ENCODE measurements at places on chromosomes 3 and 15.

- DNase-seq = no peak
Measured at GRCh38 chr15:58494567-58494966, 62.8 kb downstream of the LIPC start.

- no peak for DNase-seq
Measured at GRCh38 chr3:45042162-45042561, 16.1 kb downstream of the CLEC3B start.

GRCh38 chr3:74122281-74122680, 492.2 kb downstream of the CNTN3 start:
- no peak for DNase-seq

- DNase-seq = no peak
Measured at GRCh38 chr3:184611607-184612281, 50.2 kb downstream of the EPHB3 start.

GRCh38 chr3:195537995-195538394, 5.1 kb downstream of the PPP1R2 start:
- no peak for DNase-seq

GRCh38 chr15:62051166-62051565, 9.1 kb downstream of the VPS13C start:
- DNase-seq = no peak

- no peak for DNase-seq
Measured at GRCh38 chr3:8458711-8459110, 42.9 kb upstream of the LMCD1 start.

GRCh38 chr3:129829640-129830039, 63.9 kb downstream of the TMCC1 start:
- peak; percentile 35 for DNase-seq

- DNase-seq = no peak
Measured at GRCh38 chr15:64877435-64877834, 34.3 kb upstream of the ANKDD1A start.

DNA sequence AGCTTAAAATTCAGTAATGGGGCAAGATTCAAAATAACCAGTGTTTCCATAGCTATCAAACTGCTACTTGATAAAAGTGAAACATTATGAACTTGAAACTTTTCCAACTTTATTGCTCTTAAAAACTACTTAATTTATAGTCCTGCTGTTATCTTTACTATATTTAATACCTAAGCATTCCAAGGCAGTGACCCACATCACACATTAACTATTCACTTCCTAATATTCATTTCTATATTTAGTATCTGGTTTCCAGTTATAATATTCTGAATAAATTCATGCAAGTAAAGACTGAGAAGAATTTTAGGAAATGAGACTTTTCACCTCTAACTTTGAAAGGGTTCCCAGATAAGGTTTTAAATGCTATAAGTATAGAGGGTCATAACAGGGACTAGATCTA, 64.9 kb downstream of the UACA start:
- no peak for DNase-seq

- no peak for DNase-seq
Measured at GRCh38 chr3:195210266-195210973, 60.5 kb downstream of the XXYLT1 start.

DNA sequence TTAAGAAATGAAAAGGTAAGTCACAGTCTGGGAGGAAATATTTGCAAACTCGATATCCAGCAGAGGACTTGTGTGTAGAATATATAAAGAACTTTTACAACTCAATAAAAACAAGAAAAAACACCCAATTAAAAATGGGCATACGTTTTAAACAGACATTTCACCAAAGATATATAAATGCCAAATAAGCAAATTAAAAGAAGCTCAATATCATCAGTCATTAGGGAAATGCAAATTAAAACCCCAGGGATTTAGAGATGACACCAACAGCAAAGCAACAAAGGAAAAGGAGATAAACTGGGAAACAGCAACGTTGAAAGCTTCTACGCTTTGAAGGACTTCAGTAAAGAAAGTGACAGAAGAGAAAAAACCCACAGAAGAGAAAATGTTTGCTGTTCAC, 132.3 kb downstream of the NUP210 start:
- DNase-seq = no peak

GRCh38 chr3:167493244-167493643, 19.4 kb upstream of the SERPINI2 start:
- DNase-seq = no peak
